Suppressor macrophage (primary cell): ENCODE measurements at places on chromosomes 7 and 10.

GRCh38 chr7:7653593-7654187 lies 13.1 kb downstream of the UMAD1 start:
- DNase-seq = peak; percentile 31

DNA sequence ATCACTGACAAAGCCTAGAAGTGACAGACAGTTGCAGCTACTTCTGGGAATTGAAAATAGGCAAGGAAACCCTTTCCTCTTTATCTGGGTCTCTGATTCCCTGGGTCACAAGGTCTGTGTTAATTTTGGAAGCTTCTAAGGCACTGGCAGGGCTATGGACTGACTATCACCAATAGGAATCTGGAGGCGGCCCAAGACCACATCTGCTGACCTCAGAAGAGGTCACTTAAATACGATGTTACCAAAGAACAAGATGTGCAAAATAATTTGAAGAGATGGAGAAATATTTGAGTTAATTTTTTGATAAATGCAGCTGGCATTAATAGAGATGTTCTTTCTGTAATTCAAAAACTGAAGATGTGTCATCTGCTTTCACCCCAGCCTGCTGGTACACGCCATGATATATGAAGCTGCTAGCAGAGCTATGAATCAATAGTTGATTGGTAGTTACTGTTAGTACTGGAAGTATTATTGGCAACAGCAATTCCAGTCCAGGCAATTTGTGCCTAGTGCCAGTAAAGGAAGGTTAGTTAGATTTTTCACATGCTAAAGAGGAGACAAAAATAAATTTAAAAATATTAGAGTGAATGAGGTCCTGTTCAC lies 5.5 kb upstream of the STEAP4 start:
- no peak for DNase-seq

DNA sequence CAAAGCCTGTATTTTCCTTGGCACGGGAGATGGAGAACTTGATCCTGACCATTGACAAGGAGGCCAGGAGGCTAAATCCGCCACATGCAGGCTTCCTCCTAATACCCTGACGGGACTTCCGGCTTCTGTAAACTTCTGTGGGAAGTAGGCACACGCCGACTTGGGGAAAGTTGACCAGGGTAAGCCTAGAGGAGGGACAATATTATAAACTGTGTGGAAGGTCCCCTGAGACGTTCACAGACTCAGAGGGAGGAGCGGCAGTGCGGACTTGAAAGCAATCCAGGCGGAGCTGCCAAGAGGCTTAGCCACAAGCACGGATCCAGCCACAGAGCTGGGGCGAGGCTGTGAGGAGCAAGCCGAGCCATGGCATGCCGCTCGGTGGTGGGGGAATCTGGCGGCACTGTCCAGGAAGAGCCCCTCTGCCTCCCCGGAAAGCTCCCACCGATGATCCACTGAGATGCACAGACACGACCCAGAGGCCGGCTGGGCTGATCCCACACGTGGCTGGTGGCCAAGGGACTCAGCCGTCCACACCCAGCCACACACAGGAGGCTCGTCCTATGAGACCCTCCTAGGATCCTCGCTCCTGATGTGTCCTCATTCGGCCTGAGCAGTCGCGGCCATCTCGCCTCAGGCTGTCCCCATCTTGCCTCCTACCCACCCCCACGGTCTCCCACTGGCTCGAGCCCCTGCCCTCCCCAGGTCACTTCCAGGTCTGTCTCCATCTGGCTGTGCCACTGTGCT lies 40.0 kb upstream of the INSIG1 start:
- no peak for DNase-seq

- DNase-seq = no peak
Observed at GRCh38 chr7:18461785-18462467, 33.6 kb upstream of the HDAC9 start.

GRCh38 chr7:82945480-82945879 lies 217.2 kb downstream of the PCLO start:
- DNase-seq = no peak

DNA sequence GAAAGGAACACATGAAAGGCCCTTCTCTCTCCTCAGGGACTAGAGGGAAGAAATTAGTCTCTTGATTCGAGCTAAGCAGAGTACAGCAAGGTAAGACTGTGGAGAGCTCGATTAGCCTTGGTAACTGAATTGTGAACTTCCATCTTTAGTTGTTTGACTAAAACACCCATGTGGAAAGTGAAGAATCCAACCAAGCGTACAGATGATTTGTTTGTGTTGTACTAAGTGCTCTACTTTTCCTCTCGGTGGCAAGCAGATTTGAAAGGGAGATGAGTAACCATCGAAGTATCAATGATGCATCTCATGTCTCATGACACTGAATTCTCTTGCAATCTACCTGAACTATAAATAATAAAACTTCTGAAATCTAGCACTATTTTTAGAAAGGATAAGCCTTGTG lies 80.7 kb downstream of the FZD1 start:
- DNase-seq = no peak

GRCh38 chr7:30572212-30572841 lies 22.4 kb upstream of the GARS1 start:
- no peak for DNase-seq

- no peak for DNase-seq
Observed at GRCh38 chr7:117025891-117026290, 72.6 kb downstream of the ST7 start.

DNA sequence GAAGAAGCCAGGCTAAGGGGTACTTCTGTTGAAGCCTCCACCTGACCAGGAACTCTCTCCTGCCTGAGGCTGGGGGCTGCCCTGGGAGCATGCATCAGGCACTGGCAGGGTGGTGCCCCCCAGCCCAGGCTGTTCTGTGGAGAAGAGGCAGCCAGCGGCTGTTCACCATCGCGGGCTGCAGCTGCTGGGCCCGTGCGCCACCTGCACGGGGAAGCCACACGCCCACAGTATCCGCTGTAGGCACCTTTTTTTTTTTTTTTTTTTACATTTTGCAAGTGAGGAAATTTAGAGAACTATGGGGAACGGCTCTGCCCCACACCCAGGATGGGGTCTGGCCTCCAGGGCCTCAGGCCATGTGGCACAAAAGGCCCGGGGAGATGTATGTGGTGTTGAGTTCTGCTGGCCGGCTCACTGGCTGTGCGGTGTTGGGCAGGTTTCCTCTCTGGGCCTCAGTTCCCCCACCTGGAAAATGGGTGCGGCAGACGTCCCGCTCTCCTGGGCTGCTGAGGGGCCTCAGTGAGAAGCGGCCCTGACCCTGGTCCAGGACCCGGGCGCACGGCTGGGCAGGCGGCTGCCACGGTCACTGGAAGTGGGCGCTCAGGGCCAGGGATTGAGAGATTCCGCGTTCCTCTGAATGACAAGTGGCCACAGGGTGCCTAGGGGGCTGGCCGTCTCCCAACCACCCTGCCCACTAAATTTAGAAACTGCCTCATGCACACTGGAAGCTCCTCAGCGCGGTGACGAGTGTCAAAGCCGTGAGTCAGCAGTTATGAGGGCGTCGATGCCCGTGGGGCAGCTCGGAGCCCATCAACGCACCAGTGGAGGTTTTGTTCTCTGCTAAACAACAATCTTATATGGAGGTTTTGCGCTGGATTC lies 8.8 kb upstream of the INTS1 start:
- DNase-seq = peak; percentile 95

GRCh38 chr7:74272305-74273038 lies 16.7 kb upstream of the CLIP2 start:
- peak; percentile 96 for DNase-seq

DNA sequence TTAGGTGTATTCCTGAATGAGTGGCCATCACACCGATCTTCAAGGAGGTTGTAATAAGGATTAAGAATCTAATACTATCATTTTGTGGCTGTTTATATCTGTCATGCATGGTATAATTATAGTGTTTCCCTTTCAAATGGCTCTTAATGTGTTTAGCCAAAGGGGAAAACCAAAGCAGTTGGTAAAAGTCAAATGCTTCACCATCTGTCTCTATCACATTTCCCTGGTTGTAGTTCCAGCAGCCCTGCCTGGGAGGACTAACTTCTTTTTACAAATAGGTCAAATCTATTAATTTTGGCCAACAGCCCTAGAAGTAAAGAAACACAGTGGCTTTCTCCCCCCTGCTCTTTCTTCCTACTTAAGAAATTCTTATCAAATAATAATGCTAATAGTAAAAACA lies 56.7 kb downstream of the ZNF365 start:
- no peak for DNase-seq

DNA sequence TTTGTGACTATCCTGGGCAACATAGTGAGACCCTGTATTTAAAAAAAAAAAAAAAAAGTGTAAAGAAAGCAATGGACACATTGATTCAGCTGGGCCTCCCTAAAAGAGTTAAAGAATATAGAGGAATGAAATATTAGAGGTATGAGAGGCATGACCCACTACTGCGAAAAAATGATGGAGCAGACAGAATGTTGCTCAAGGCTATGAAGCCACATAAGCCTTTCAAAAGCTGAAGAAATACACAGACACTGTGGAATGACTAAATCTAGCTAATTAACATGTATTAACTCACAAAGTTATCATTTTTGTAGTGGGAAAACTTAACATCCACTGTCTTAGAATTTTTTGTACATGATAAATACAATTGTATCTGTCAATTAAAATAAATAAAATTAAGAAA lies 107.3 kb downstream of the HGF start:
- DNase-seq = no peak

DNA sequence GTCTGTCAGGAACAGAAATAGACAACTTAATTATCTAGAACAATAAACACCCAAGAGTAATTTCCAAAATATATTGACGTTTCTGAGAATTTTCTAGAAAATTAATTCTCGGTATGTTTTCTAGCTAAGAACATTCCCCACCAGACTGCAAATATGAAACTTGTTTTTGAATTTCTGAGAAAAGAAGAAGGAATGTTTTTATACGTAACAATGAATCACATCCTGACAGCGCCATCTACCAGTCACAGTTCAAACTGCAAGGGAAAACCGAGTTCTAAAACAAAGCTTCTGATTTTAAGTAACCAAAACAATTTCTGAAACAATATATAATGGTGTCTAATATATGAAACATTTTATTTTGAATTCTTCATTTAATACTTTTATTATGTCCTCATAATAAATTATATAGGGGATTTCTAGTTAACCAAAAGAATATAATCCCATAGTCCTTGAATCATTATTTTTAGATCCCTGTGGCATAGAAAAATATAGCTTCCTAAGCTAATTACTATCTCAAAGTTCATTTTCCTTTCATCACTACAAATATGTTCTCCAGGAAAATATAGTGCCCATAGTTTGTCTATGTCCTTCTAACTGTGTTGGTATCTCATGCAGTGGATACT lies 34.5 kb upstream of the MEOX2 start:
- peak; percentile 48 for DNase-seq

DNA sequence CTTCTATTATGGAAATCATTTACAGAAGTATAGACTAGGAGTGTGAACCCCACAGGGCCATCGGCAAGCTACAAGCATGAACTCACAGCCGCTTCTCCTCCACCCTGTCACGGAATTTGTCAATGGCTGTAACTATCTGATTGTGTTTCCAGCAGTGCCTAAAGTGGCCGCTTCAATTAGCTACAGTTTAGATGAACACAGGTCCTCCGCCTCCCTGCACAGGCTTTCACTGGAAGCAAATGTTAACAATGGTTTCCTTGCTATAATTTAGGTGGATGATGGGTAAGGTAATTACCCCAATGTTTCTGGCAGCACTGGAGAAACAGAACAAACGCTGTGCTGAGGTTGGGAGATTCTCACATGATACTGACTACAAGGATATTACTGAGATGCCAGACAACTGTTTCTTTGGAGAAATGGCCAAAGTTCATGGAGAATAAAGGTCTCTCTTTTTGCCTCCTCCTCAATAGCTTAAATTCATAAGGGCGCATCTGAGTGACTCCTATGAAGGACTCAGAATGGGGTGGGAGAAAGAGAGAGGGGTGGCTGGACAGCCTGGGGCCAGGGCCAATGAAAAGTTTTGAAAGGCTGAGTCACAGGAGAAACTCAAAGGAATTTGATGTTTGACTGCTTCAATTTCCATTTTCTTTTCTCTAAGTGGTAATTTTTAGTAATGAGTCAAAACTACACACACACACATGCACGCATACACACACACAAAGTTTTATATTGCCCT lies 78.9 kb downstream of the SVIL start:
- peak; percentile 4 for DNase-seq

DNA sequence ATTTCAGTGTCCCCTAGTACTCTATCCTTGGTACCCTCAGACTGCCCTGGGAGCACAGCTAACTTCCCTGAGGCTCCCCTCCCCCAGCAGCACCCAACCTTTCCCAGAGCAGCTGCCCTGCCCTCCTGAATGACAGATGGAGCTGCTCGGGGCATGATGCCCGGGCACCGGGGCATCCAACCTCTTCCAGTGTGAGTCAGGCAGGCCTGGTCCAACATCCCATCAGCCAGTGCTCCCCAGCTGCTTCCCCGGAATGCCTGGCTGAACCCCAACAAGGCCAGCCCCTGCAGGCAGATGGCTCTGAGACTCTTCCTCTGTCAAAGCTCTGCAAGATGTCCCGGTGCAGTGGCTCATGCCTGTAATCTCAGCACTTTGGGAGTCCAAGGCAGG lies 11.9 kb upstream of the TSPAN15 start:
- no peak for DNase-seq

DNA sequence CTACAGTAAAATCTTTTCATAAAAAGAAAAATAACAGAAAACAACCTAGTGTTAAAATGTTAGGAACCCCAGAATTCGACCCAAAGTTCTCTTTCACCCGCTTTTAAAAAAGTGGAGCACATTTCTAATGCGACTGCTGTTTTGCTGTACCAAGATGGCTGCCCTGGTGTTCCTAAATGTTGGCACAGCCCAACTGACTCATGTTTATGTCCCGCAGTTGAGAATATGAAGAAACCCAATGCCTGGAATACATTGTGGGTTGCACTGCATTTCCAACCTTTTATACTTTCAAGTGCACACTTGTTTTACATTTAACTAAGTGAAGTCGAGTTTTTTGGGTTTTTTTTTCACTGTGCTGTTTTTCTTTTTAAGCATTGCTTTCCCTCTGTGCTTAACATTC lies 944 bp downstream of the STEAP1B start:
- DNase-seq = no peak
